ENCODE measurements at places on chromosomes 1 and 21.

DNA sequence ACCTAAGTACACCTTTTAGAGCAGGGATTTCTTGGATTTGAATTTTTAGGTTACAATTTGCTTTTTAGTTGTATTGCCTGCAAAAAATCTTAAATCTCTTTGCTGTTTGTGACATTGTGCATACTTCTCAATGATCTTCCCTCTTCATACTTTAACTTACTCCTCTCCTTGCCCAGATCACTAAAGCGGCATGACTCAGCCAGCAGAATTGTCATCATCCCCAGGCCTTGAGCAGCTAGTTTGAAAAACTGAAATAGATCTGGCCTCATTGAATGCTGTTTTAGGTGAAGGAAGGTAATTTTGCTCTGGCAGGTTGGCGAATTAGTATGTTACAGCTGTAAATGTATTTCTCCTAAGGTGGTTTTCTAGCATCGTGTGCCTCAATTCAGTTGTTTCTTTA lies 145.9 kb downstream of the RYR2 start:
- DNase-seq: no peak

DNA sequence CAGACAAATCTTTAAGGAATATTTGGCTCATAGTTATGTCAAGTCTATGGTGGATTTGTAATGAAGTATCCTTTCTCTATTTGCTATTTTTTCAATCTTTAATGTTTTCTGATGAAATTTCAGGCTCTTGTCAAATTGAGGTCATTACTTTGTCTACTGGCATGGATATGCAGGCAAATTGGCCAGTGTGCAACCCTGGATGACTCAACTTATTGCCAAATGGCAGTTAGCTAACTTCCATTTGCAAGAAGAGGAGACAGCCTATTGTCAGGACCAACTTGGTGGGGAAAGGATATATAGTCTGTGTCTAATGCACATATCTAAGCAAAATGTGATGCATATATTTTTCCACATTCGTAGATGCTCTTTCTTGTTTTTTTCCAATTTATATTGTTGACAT lies 530.5 kb downstream of the PTBP2 start:
- no peak for DNase-seq

- DNase-seq: no peak
Measured at GRCh38 chr21:41338455-41338854, 21.9 kb downstream of the FAM3B start.

- no peak for DNase-seq
Measured at GRCh38 chr21:38178653-38179470, 77.9 kb upstream of the KCNJ15 start.

DNA sequence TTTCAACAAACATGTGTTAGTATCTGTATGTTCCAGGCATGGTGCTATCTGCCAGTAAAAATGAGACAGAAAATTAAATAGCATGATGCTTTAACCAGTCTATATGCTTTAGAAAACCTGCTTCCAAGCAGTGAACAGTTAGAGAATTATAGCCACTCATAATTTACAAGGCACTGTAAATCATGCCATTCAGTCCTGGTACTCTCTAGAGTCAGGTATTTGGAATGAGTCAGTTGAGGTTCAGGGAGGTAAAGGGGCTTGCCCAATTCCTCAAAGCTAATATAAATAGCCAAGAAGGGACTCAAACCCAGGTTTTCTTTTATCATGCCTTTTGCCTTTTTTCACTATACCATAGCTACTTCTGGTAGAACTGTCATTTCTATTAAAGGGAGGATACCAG lies 184.4 kb downstream of the NFIA start:
- DNase-seq: no peak
